ENCODE measurements at places on chromosomes 1 and 21.

DNA sequence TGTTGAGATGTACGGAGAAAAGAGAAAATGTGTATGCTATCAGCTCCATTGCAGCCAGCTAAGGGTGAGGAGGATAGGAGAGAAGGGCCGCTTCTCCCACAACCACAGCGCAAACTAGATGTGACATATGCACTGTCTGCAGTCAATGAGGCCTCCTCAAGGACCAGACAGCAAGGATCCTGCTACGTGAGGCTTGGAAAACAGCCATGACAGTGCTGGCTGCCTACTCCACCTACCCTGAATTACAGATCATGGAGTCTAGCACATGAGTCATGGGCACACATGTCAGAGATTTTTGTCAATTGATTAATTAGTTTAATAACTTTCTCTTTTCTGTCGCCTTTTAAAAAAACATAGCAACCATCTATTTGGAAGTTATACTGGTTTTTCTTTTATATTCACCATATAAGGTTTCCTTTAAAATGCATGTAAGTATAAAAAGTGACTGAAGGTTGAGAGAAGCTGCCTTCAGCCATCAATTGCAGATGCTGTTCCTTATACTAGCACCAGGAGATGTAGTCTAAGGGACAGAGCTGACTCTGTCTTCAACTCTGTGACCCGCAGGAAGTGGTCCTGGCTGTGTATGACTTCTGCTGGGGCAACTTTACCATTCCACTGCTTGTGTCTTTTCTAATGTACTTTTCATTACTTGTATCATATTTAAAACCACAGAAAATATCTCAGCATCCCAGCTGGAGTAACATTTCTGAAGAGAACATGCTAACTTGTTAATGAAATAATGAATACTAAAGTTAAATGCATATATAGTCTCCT lies 3.1 kb downstream of the VPS26C start:
- DNase-seq: no peak

- no peak for DNase-seq
Measured at GRCh38 chr1:192167911-192168700, 9.8 kb downstream of the RGS18 start.

DNA sequence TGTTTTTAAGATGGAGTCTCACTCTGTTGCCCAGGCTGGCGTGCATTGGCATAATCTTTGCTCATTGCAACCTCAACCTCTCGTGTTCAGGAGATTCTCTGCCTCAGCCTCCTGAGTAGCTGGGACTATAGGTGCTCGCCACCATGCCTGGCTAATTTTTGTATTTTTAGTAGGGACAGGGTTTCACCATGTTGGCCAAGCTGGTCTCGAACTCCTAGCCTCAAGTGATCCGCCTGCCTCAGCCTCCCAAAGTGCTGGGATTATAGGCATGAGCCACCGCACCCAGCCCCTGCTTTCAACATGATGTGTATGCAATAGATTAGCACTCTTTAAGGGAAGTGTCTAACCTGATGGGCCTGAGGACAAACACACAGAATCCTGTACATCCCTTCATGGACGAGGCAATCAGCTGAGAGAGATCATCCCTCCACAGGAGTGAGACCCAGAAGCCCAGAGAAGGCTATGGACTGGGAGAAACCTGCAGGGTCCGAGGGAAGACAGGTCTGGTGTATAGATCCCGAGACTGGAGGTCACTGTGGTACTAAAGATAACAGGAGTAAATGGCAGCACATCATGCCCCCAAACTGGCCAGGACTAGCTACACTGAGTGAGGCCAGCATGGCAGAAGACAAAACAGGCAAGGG lies 5.6 kb upstream of the DEGS1 start:
- DNase-seq: no peak

GRCh38 chr1:150017206-150017750 lies 6.8 kb upstream of the OTUD7B start:
- DNase-seq: no peak

GRCh38 chr1:177171536-177172123 lies 872 bp downstream of the BRINP2 start:
- DNase-seq: no peak

DNA sequence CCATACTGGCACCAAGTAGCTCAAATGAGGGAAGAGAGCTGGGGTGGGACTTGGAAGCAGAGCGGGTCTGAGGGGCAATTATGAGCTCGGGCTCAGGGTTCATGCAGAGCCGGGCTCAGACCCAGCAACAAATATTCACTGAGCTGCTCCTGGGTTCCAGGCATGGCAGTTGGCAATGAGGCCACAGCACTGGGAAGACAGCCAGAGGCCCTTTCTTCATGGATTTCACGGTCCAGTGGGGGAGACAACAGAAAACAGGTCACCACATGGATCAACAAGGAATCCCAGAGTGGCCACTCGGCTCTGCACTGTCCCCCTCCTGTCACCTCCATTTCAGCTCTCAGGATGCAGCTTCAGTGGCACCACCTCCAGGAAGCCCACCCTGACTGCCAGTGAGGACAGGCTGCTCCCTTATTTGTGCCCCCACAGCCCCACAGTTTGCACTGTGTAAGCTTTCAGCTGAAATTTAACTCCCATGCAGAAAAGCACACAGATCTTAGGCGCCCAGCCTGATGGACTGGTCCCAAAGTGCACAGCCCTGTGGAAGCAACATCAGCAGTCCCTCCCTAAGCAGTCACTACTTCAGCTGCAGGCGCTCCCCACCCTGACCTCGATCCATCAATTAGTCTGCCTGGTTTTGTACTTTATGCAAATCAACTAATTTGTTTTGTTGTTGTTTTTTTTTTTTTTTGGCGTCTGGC lies 22.4 kb downstream of the ARHGEF19 start:
- no peak for DNase-seq

DNA sequence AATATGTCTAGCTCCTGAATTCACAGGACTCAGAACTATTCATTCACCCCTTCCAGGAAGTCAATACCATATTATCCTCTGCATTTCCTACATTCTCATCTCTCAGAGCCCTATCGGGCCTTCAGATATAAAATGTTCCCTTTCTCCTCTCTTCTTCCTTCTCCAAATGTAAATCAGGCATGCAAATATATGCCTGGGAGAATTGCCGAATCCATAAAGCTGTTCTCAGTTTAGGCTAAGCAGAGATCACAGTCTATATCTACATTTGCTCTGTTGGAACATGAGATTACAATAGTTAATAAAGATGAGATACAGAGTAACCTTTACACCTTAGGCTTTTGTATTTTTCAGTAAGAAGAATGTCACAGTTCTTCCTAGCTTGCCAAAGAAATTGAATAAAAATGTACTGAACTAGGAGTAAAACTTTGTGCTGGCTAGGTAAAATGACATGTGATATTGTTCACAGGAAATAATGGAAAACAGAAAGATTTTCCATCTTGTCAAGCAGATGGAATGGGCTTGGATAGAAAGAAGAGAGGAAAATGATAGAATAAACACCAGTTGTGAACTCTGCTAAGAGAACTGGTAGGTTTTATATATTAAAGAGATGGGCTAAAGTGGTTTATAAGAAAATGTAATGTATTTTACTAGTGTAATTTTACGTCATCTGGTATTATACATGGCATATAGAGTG lies 161.5 kb downstream of the NRIP1 start:
- no peak for DNase-seq

- peak; percentile 29 for DNase-seq
Measured at GRCh38 chr1:32962248-32962896, 2.2 kb downstream of the RNF19B start.

- no peak for DNase-seq
Measured at GRCh38 chr1:50111503-50111902, 2.8 kb downstream of the ELAVL4 start.
